ENCODE measurements at places on chromosomes 2 and 18. TPM values are rescaled to one million over a fixed set of nuclear protein-coding genes. Genes with fewer than 3 reads are reported as not detected.

GRCh38 chr2:18454692-18455235 is 105.7 kb downstream of the RDH14 start:
- no peak overlapping the region for H3K27ac ChIP-seq
- no peaks in the 10 kb centered on the region for H3K36me3 ChIP-seq
- H3K27me3 ChIP-seq, result no peaks in the 10 kb centered on the region

Gene LGALSL
- total RNA-seq, result 17.5 TPM

DNA sequence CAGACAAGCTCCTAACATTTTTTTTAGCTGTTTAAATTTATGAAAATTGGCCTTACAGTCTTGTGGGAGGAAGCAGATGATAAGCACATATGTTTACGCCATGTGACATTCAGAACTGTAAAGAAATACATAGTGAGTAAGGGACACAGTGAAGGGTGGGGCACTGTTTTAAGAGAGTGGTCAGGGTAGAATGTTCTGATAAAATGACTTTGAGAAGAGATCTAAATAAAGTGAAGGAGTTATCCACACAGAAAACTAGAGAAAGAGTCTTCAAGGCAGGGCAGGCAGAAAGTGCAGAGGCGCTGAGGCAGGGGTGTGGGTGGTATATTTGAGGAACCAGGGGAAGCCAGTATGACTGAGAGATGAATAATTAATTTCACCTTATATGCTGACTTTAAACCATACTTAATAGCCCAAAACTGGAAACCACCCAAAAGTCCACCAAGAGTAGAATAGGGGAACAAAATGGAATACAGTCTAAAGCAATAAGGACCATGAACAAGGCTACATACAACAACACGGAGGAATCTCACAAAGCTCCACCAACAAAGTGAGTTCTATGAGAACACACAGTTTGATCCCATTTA is 8.6 kb downstream of the MREG start:
- no peak for DNase-seq
- peaks cover 1% of the 10 kb centered on the region for H3K4me1 ChIP-seq
- no peak overlapping the region for H3K4me3 ChIP-seq
- no peaks in the 10 kb centered on the region for H3K36me3 ChIP-seq

Gene SLC5A7
- not detected for total RNA-seq

GRCh38 chr18:35466334-35466733 is 31.4 kb downstream of the INO80C start:
- DNase-seq, result no peak
- no peak overlapping the region for H3K4me3 ChIP-seq
- H3K27ac ChIP-seq, result no peak overlapping the region
- no peaks in the 10 kb centered on the region for H3K4me1 ChIP-seq
- H3K27me3 ChIP-seq, result no peaks in the 10 kb centered on the region
- no peaks in the 10 kb centered on the region for H3K36me3 ChIP-seq

GRCh38 chr2:204042401-204042800 is 105.8 kb downstream of the ICOS start:
- H3K27me3 ChIP-seq, result no peaks in the 10 kb centered on the region
- H3K27ac ChIP-seq, result no peak overlapping the region
- H3K36me3 ChIP-seq, result no peaks in the 10 kb centered on the region

DNA sequence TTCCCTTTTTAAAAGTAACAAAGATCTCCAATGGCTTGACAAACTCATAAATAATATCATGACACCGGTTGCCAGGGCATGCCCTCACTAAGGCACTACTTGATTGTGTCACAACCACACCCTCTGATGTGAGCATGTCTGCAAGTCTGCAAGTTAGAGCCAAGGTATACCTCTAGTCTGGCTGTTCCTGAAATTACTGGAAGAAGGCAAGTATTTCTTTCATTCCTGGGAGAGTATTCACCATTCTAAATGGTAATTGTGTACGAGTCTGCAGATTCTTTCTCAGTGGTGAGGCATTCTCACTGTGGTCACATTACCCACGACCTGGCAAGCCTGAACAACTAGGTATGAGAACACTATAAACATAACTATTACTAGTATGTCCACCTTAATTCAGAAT is 25.7 kb upstream of the RNU4ATAC start:
- no peak overlapping the region for H3K27ac ChIP-seq
- no peaks in the 10 kb centered on the region for H3K27me3 ChIP-seq
- H3K4me1 ChIP-seq, result peaks cover 2% of the 10 kb centered on the region
- H3K36me3 ChIP-seq, result no peaks in the 10 kb centered on the region

DNA sequence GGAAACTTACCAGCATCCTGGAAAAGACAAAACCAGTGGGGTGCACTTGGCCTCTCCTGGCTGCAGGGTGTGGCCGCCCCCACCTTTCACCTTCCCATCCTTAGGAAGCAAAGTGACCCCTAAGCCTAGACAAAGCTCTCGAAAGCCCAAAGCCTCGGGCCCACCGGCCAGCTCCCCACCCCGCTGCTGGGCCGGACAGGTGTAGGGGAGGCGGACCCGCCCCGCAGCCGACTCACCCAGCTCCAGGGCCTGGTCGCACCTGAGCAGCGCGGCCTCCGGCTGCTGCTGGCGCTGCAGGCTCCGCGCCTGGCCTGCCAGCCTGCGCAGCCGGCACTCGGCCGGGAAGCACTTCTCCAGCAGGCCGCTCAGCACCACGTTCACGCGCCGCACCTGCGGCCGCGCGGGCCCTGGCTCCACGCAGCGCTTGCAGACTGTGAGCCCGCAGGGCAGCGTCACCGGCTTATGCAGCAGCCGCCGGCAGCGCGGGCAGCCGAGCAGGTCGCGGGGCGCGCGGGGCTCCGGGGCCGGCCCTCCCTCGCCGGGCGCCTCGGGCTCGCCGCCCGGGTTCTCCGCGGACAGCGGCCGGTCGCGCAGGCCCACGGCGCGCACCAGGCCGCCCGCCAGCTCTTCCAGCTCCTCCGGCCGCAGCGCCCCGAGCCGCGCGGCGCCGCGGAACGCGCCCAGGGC is 979 bp downstream of the LONRF2 start:
- H3K27ac ChIP-seq, result peak overlapping the region; percentile 88
- DNase-seq, result peak; percentile 71

DNA sequence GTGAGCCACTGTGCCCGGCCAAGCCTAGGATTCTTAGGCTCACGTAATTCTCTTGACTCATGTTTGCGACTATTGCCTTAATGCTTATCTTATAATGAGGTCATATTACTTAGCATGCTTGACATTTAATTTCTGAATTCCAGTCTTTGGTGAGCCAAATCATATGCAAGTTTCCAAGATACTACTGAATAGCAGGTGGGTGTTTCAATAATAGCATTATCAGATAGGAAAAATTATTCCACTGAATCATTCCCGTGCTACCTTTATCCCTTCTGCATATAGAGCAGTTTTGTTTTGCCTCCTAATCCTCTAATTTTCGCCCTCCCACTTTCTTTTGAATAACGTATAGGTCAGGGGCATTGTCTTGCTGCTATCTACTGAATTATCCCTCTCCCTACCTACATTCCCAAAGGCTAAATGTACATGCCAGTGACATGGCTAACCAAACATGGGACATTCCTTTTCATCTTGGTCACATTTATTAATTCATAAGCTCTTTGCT is 4.9 kb downstream of the DAW1 start:
- no peak overlapping the region for H3K27ac ChIP-seq
- H3K4me3 ChIP-seq, result no peak overlapping the region
- no peak for DNase-seq
- H3K27me3 ChIP-seq, result no peaks in the 10 kb centered on the region
- H3K4me1 ChIP-seq, result peaks cover 2% of the 10 kb centered on the region
- H3K36me3 ChIP-seq, result no peaks in the 10 kb centered on the region

Gene GAREM1
- total RNA-seq, result 4.5 TPM

GRCh38 chr2:170143045-170143717 is 34.8 kb upstream of the MYO3B start:
- H3K4me3 ChIP-seq, result no peak overlapping the region
- DNase-seq, result no peak
- peaks cover 2% of the 10 kb centered on the region for H3K4me1 ChIP-seq
- H3K27ac ChIP-seq, result no peak overlapping the region
- no peaks in the 10 kb centered on the region for H3K36me3 ChIP-seq
- no peaks in the 10 kb centered on the region for H3K27me3 ChIP-seq

DNA sequence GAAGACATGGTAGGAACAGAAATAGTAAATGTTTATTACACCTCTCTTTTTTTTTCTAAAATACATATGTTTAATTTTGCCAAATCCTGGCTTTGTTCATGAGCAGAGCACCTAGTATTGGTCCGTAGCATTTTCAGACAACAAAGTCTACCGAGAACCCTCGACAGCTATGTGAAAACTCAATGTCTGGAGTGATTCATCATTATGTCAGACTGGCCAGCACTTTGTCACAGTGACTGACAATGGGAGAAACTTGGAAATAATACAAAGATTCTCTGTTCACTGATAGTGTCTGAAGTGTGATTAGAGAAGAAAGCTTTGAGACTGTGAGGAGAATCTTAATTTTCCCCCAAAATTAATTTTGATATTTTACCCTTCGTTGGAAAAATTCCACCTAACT is 143.0 kb downstream of the HNMT start:
- H3K27me3 ChIP-seq, result no peaks in the 10 kb centered on the region
- no peaks in the 10 kb centered on the region for H3K36me3 ChIP-seq
- no peak overlapping the region for H3K4me3 ChIP-seq
- DNase-seq, result no peak

DNA sequence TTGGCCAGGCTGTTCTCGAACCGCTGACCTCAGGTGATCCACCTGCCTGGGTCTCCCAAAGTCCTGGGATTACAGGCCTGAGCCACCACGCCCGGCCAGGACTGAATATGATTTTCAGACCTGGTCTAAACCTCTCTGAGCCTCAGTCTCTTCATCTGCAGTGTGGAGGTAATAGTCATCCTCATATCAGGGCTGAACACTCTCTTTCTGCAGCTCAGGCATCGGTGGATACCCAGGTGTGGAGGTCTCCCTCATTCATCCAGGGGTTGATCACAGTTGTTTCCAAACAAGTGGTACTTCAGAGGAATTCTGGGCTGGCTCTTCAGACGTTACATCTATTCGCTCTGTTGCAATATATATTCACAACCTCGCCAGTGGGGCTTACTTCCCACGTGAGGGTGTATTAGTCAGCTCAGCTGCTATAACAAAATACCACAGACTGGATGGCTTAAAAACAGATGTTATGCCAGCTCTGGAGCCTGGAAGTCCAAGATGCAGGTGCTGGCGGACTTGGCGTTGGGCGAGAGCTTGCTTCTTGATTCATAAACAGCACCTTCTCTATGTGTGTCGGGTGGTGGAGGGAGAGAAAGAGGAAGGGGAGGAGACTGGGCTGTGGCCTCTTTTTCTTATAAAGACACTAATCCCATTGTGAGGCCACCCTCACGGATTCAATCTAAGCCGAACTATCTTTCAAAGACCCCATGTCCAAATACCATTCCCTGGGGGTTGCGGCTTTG is 2.9 kb upstream of the MBP start:
- no peak overlapping the region for H3K27ac ChIP-seq
- H3K4me1 ChIP-seq, result peaks cover 2% of the 10 kb centered on the region
- no peak overlapping the region for H3K4me3 ChIP-seq
- DNase-seq, result no peak

DNA sequence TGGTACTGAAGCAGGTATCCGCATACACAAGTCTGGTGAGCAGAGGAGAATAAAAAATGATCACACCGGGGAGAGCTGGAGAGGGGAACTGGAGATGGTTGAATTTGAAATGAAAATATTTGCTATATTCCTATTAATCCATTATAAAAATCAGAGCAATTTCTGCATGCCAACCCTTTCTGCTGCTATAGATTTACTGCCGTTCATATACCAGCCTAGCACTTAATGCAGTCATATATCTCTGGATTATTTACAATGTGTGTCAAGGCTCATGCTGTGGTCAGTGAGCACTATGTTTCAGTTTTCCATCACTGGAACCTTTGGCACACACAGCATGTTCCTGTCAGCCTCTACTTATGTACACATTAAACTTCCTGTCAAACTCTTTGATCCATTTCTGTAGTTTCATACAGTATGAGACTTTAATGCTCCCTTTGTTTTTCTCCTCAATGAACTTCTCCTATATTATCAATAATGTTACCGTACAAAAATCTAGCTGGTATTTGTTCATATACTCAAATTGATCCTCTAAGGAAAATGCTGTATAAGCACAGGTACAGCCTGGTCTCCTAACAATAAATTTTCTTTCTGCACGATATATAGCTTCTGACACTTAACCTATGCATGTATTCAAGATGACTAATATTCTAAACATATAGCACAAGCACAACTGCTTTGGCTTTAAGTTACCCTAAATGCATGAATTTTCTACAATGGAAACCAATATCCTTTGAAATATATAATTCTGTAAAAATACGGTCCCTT is 36.7 kb downstream of the FANCL start:
- no peak for DNase-seq
- no peaks in the 10 kb centered on the region for H3K36me3 ChIP-seq
- H3K4me1 ChIP-seq, result no peaks in the 10 kb centered on the region

GRCh38 chr2:236376566-236377244 is 112.5 kb upstream of the ASB18 start:
- no peaks in the 10 kb centered on the region for H3K27me3 ChIP-seq
- no peak overlapping the region for H3K27ac ChIP-seq
- H3K36me3 ChIP-seq, result no peaks in the 10 kb centered on the region
- H3K4me3 ChIP-seq, result no peak overlapping the region
- no peaks in the 10 kb centered on the region for H3K4me1 ChIP-seq

GRCh38 chr2:47503481-47504070 is 100.6 kb downstream of the MSH2 start:
- H3K27ac ChIP-seq, result no peak overlapping the region
- no peaks in the 10 kb centered on the region for H3K4me1 ChIP-seq
- no peak overlapping the region for H3K4me3 ChIP-seq
- DNase-seq, result no peak

DNA sequence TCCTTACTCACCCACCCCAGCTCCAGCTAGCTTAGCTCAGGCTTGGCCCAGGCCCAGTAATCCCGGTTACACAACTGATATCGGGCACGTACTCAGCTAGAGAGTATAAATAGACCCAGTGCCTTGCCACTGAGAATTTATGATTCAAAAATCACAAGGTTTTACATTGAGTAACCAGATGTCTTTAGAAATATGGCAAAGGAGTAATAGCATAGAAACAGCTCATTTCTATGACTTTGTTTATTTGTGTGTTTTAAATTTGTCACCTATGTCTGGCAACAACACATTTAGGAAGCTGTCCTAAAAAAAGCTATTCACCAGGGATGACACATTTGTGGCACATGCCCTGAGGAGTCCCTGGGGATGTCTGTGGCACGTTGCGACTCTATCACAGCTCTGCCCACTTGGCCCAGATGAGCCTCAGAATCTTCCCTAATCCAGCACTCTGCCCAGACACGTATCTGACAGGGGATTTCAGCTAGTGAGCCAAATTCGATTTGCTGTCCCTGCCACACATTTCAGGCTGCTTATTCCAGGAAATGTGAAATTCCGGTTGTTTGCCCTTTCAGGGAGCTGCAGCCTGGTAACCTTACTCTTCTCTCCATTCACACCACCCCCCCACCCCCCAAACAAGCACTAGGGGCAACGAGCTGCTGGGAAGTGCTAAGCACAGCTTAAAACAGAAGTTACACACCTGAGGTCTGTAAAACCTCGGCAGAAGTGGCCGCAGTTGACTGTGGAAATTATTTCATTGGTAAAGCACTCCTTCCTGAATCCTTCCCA is 85.4 kb upstream of the ZCCHC2 start:
- H3K27me3 ChIP-seq, result no peaks in the 10 kb centered on the region
- peak overlapping the region; percentile 20 for H3K27ac ChIP-seq
- DNase-seq, result peak; percentile 66
- H3K36me3 ChIP-seq, result no peaks in the 10 kb centered on the region
- no peak overlapping the region for H3K4me3 ChIP-seq
